A549 treated with AZD2906 at 1 μM for 4 hours (cell line): ENCODE measurements at places on chromosomes 4 and X. TPM values are rescaled to one million over a fixed set of nuclear protein-coding genes. Genes with fewer than 3 reads are reported as not detected.

Gene ATP6AP2
- 121 to 158 TPM (median 135 TPM) in 5 replicates for total RNA-seq

Gene TSPYL2
- 27.5 to 36.1 TPM (median 32.5 TPM) in 5 replicates for total RNA-seq

Gene CNKSR2
- 1.6 to 2.6 TPM (median 2.1 TPM) in 5 replicates for total RNA-seq

Gene LINC00632
- total RNA-seq, result 0.94 to 1.6 TPM (median 1.2 TPM) in 5 replicates

Gene JAKMIP1
- 0.02 to 0.06 TPM in 2 of 5 replicates, not detected in the others for total RNA-seq

Gene GPR34
- total RNA-seq, result 0.05 to 0.14 TPM (median 0.07 TPM) in 3 of 5 replicates, not detected in the others
